ENCODE measurements at places on chromosomes 7 and 10. TPM values are rescaled to one million over a fixed set of nuclear protein-coding genes. Genes with fewer than 3 reads are reported as not detected.

The TDRD1 gene
- total RNA-seq: not detected

The NEUROD6 gene
- not detected for total RNA-seq

- no peak for DNase-seq
Measured at GRCh38 chr10:48614481-48615390, 9.9 kb upstream of the ARHGAP22 start.

The VPS50 gene
- total RNA-seq: 32.5 TPM

The CYP2E1 gene
- total RNA-seq: 0.43 TPM

- no peak for DNase-seq
Measured at GRCh38 chr7:98840096-98840495, 29.7 kb downstream of the TMEM130 start.

The AVL9 gene
- total RNA-seq: 55.7 TPM

GRCh38 chr7:27168265-27168947 is 3.1 kb upstream of the HOXA9 start:
- DNase-seq: no peak

- DNase-seq: peak; percentile 43
Measured at GRCh38 chr10:13613519-13613918, 26.8 kb downstream of the PRPF18 start.

The ZNF736 gene
- not detected for total RNA-seq

DNA sequence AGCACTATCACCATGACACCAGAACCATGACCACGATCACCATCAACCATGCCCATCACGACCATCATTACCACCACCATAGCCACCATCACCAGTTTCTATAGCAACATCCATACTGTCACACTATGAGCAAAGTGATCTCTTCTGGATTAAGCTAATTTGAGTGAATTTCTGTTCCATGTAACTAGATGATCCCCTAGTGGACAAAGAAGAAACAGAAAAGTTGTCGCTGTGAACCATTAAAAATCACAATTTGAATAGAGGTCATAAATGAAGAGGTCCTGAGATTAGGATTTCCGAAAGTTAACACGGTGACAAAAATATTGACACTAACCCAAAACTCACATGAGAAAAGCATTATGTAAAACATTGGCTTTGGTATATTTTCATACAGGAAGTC is 77.6 kb downstream of the CLRN3 start:
- no peak for DNase-seq

GRCh38 chr10:17548770-17549169 is 68.4 kb downstream of the HACD1 start:
- DNase-seq: no peak

- DNase-seq: no peak
Measured at GRCh38 chr10:72024596-72024995, 60.4 kb downstream of the CHST3 start.

DNA sequence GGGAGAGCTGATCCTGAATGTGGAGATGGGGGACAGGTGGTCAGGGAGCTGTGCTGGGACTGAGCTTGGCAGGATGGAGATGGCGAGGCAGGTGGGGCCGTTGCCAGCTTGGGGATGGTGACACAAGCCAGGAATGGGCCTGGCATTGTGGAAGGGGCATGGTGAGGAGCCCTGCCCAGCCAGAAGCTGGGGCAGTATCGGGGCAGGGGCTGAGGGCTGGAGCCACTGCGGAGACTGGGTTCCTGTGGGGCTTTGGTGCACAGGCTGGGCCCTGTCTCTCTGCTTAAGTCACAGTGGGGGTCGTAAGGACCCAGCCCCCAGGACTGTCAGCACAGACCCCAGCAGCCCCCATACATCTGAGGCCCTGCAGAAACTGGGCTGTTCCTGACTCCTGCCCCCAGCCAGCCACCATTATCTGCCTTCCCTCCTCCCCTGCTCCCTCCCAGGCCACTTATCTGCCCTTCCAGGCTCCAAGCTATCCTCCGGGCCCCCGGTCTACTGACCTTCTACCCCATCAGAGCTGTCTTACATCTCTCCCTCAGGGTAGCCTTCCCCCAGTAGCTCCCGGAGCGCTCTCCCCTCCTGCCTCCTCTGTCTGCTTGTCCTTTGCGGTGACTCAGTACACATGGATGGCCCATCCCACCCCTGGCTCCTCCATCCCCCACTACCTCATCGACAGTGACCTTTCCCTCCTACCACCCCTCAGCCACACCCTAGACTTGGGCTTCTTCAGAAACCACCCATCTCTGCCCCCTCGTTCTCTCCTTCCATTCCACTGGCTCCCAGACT is 44.2 kb downstream of the PPIF start:
- peak; percentile 8 for DNase-seq

- DNase-seq: no peak
Measured at GRCh38 chr10:58585435-58585834, 72.8 kb downstream of the BICC1 start.
